ENCODE measurements at places on chromosomes 5 and 9. TPM values are rescaled to one million over a fixed set of nuclear protein-coding genes. Genes with fewer than 3 reads are reported as not detected.

DNA sequence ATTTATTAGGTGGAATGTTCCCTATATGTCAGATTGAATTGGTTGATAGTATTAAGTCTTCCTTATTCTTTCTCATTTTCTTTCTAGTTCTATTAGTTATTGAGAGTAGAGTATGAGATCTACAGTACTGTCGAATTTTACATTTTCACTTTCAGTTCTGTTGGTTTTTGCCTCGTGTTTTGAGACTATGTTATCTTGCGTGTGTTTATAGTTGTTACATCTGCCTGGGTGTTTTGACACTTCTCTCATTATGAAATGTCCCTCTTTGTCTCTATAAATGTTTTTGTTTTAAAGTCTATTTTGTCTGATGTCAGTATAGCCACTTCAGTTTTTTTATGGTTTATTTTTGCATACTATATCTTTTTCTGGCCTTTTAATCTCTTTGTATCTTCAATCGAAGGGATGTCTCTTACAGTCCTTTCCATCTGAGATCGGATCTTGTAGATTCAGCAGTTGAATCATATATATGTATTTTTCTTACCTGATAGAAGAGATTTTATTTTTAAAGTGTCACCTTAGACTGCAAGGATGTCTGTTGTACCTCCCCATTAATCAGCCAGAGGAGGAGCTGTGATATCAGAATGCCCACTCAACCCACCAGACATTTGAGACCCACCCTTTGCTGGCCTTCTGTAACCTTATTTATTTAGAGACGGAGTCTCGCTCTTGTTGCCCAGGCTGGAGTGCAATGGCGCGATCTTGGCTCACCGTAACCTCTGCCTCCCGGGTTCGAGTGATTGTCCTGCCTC is 20.7 kb downstream of the EHMT1 start:
- no peak for DNase-seq

- no peak for DNase-seq
Measured at GRCh38 chr5:114001076-114001475, 360.8 kb upstream of the KCNN2 start.

GRCh38 chr9:123457583-123457982 is 101.6 kb downstream of the CRB2 start:
- DNase-seq: no peak

DNA sequence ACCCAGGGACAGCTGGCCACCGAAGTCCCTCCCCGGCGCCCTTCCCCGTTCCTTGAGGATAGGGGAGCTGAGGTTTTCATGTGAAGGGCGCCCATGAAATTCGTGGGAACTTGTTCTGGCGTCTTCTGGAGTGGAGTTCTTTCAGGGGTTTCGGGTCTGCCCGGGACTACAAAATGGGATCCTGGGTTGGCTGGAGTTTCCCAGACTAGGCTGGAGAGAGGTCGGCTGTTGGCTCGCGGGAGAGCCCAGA is 3.6 kb upstream of the RGMB start:
- DNase-seq: no peak

The TAF11L5 gene
- total RNA-seq: not detected

The HAPLN1 gene
- not detected for total RNA-seq
